Iris pigment epithelial cell (primary cell): ENCODE measurements at places on chromosomes 1 and 21.

DNA sequence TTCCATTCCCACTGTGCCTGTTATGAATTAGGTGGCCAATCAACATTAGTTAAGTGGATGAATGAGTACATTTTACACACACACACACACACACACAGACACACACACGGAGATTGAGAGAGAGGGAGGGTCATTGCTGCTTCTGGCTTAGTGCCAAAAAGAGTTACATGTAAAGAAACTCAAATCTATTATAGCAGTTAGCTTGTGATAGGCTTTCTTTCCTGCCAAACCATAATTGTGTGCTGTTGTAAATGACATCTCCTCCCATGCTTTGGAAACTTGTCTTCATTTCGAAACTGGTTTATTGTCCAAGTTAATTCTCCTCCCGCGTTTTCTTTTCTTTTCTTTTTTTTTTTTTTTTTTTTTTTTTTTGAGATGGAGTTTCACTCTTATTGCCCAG lies 1.4 kb upstream of the MT1HL1 start:
- DNase-seq: no peak

- DNase-seq: no peak
Observed at GRCh38 chr1:157189986-157190982, 52.1 kb upstream of the ETV3 start.

GRCh38 chr1:234842726-234843641 lies 233.0 kb upstream of the IRF2BP2 start:
- no peak for DNase-seq

GRCh38 chr1:242456726-242457269 lies 67.7 kb downstream of the PLD5 start:
- no peak for DNase-seq

GRCh38 chr21:40447016-40447415 lies 399.9 kb downstream of the DSCAM start:
- DNase-seq: no peak
